ENCODE measurements at places on chromosomes 3 and 15.
A peak's percentile ranks its signal among the peaks of the same experiment; 100 is the strongest.

GRCh38 chr15:75590239-75590638, 11.1 kb upstream of the PTPN9 start:
- H3K4me1 ChIP-seq: no peaks in the 10 kb centered on the region
- no peak overlapping the region for H3K27ac ChIP-seq
- no peaks in the 10 kb centered on the region for H3K27me3 ChIP-seq
- DNase-seq: no peak

DNA sequence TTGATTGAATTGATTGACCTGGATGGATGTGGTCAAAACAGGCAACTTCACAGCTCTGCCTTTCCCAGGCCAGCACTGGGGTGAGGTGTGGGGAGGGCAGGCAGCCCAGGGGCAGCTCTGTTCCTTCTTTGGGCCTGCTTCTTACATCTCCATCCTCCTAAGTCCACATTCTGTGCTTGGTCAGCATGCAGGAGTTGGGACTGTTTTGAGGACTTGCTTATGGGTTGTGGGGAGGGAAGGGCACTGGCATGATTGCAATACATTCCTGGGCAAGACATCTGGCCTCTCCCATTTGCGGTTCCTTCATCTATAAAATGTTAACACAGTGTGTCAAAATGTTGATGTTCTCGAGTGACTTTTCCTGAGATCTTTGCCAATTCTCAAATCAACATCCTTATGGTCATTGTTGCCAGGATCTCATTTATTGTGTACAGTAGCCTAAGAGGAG, 84.1 kb downstream of the ST6GAL1 start:
- H3K27me3 ChIP-seq: no peaks in the 10 kb centered on the region
- H3K27ac ChIP-seq: no peak overlapping the region
- H3K36me3 ChIP-seq: no peaks in the 10 kb centered on the region
- no peak overlapping the region for H3K4me3 ChIP-seq
- peaks cover 59% of the 10 kb centered on the region for H3K4me1 ChIP-seq
- peak; percentile 90 for DNase-seq

- no peaks in the 10 kb centered on the region for H3K4me1 ChIP-seq
- H3K36me3 ChIP-seq: no peaks in the 10 kb centered on the region
- no peak overlapping the region for H3K27ac ChIP-seq
- H3K27me3 ChIP-seq: no peaks in the 10 kb centered on the region
These were observed 26.4 kb downstream of the PRKCD start for GRCh38 chr3:53187430-53187829.

DNA sequence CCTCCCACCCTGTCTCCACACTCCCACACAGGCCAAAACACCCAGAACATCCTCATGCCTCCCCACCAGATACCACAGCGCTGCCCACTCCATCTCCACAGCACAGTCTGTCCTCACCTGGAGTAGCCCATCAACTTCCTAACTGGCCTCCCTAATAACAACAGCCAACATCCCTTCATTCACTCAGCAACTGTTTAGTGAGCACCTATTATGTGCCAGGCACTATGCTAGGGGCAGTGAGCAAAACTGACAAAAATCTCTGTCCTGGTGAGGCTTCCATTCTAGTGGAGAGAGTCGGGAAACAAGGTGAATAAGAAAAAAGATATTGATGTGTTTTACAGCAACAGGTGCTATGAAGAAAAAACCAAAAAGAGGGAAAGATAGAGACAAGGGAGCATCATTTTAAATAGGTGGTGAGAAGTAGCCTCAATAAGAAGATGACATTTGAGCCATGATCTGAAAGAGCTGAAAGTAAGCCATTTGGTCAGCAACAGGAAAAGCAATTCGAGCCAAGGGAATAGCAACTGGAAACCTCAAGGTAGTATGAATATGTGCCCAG, 523.9 kb downstream of the SHQ1 start:
- H3K27me3 ChIP-seq: peaks cover 21% of the 10 kb centered on the region
- no peaks in the 10 kb centered on the region for H3K36me3 ChIP-seq
- H3K27ac ChIP-seq: no peak overlapping the region
- no peak overlapping the region for H3K4me3 ChIP-seq
- DNase-seq: no peak
- no peaks in the 10 kb centered on the region for H3K4me1 ChIP-seq

- H3K4me1 ChIP-seq: no peaks in the 10 kb centered on the region
- H3K36me3 ChIP-seq: no peaks in the 10 kb centered on the region
- H3K27ac ChIP-seq: no peak overlapping the region
- H3K4me3 ChIP-seq: no peak overlapping the region
- H3K27me3 ChIP-seq: peaks cover 4% of the 10 kb centered on the region
- no peak for DNase-seq
These were observed 15.3 kb upstream of the DIS3L start for GRCh38 chr15:66278056-66278455.

- H3K4me3 ChIP-seq: no peak overlapping the region
- no peaks in the 10 kb centered on the region for H3K36me3 ChIP-seq
- H3K27me3 ChIP-seq: no peaks in the 10 kb centered on the region
- no peak overlapping the region for H3K27ac ChIP-seq
- DNase-seq: no peak
- H3K4me1 ChIP-seq: no peaks in the 10 kb centered on the region
These were observed 37.3 kb downstream of the NMNAT3 start for GRCh38 chr3:139640456-139640855.

DNA sequence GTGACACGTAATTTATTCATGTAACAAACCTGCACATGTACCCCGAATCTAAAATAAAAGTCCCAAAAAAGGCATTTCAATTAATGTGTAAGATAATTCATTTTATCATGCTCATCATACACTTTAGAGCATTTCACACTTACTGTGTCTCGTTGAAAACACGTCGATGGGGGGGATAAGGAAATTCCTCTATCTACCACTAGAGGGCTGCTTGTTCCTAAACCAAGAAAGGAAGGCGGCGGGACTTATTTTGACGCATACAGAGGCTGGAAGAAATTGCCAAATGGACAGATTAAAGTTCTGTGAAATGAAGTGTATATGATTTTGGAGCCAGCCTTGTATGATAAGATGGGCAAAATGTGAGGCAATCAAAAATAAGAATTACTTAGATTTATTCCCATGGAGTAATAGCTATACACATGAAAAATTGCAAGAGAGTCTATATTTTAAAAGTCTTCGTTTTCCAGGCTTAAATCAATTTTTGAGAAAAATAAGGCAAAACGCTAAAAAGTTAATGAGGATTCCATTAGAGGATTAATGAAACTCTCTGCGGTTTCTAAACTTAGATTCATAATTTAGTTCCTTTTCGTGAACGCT, 346.8 kb downstream of the CNTN3 start:
- no peaks in the 10 kb centered on the region for H3K36me3 ChIP-seq
- no peak overlapping the region for H3K4me3 ChIP-seq
- peak; percentile 7 for DNase-seq
- H3K27ac ChIP-seq: no peak overlapping the region
- H3K4me1 ChIP-seq: no peaks in the 10 kb centered on the region
- H3K27me3 ChIP-seq: no peaks in the 10 kb centered on the region

DNA sequence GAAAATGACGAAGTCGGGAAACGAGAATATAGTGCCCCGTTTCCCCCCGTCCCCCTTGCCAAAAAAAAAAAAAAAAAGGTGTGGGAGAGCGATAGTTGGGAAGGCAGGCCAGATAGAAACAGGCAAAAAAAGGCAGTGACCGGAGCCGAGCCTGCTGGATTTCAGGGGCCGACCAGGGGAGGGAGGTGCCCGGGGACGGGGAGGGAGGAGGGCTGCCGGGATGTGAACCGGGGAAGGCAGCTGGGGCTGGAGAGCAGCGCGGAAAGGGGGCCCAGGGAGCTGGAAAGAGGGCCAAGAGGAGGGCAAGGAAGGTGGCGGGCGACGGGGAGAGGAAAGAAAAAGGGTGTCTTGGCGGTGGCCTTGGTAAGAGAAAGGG, 837 bp downstream of the LRRN1 start:
- no peak overlapping the region for H3K4me3 ChIP-seq
- no peak overlapping the region for H3K27ac ChIP-seq
- no peaks in the 10 kb centered on the region for H3K4me1 ChIP-seq
- H3K36me3 ChIP-seq: no peaks in the 10 kb centered on the region

- DNase-seq: no peak
- no peaks in the 10 kb centered on the region for H3K4me1 ChIP-seq
- no peak overlapping the region for H3K4me3 ChIP-seq
These were observed 20.5 kb upstream of the ACTC1 start for GRCh38 chr15:34815836-34816235.

GRCh38 chr3:32952369-32953077, 1.1 kb downstream of the CCR4 start:
- no peak overlapping the region for H3K4me3 ChIP-seq
- H3K36me3 ChIP-seq: no peaks in the 10 kb centered on the region
- no peaks in the 10 kb centered on the region for H3K27me3 ChIP-seq
- no peak overlapping the region for H3K27ac ChIP-seq

GRCh38 chr3:167887096-167887495, 151.6 kb downstream of the SERPINI1 start:
- no peaks in the 10 kb centered on the region for H3K36me3 ChIP-seq
- no peak overlapping the region for H3K4me3 ChIP-seq
- H3K27ac ChIP-seq: no peak overlapping the region
- DNase-seq: no peak
- H3K4me1 ChIP-seq: no peaks in the 10 kb centered on the region
- H3K27me3 ChIP-seq: peaks cover 3% of the 10 kb centered on the region

- H3K4me1 ChIP-seq: no peaks in the 10 kb centered on the region
- no peak overlapping the region for H3K4me3 ChIP-seq
- no peak overlapping the region for H3K27ac ChIP-seq
- no peaks in the 10 kb centered on the region for H3K36me3 ChIP-seq
- DNase-seq: no peak
These were observed 16.0 kb downstream of the SIAH2 start for GRCh38 chr3:150746791-150747590.

DNA sequence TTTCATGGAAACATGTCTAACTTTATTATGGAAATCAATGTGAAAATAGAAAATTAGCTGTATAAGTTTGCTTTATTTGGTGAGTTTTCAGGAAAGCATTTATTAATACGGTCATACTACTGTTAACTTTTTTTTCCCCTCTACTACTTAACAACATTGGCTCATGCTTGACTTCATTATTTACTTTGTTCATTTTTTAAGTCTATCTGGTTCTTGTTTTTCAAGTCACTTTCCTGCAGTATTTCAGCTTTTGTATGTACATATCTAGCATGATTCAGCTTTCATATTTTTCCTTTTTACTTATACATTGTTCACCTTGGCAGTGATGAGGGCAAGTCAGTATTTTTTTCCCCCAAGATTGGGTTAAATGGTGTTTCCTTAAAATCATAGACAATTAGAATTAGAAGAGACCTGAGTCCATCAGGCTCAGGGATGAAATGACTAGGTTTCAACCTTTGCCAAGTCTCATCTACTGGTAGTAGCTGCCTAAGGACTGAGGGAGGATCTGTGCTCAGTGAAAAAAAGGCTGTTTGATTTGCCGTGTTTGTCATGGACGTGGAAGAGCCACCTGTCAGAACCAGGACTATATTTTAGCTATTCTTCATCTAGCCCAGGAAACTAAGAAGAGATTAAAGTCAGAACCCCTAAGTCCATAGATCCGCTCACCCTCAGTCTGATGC, 15.4 kb downstream of the TMOD3 start:
- peak overlapping the region; percentile 93 for H3K27ac ChIP-seq
- H3K36me3 ChIP-seq: no peaks in the 10 kb centered on the region
- no peak overlapping the region for H3K4me3 ChIP-seq

GRCh38 chr15:100728371-100729201, 126.2 kb downstream of the ASB7 start:
- no peaks in the 10 kb centered on the region for H3K36me3 ChIP-seq
- H3K4me3 ChIP-seq: no peak overlapping the region
- no peaks in the 10 kb centered on the region for H3K4me1 ChIP-seq
- H3K27me3 ChIP-seq: no peaks in the 10 kb centered on the region
- no peak for DNase-seq

DNA sequence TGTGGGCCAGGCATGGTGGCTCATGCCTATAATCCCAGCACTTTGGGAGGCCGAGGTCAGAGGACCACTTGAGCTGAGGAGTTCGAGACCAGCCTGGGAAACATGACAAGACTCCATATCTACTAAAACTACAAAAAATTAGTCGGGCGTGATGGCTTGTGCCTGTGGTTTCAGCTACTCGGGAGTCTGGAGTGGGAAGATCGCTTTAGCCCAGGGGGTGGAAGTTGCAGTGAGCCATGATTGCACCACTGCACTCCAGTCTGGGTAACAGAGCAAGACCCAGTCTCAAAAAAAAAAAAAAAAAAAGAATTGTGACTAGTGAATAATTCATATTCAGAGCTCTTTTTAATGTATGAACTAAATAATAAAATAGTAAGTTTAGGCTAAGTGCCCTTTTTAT, 87.8 kb upstream of the TSEN2 start:
- peaks cover 2% of the 10 kb centered on the region for H3K27me3 ChIP-seq
- no peak for DNase-seq
- no peak overlapping the region for H3K27ac ChIP-seq
- peaks cover 12% of the 10 kb centered on the region for H3K4me1 ChIP-seq

DNA sequence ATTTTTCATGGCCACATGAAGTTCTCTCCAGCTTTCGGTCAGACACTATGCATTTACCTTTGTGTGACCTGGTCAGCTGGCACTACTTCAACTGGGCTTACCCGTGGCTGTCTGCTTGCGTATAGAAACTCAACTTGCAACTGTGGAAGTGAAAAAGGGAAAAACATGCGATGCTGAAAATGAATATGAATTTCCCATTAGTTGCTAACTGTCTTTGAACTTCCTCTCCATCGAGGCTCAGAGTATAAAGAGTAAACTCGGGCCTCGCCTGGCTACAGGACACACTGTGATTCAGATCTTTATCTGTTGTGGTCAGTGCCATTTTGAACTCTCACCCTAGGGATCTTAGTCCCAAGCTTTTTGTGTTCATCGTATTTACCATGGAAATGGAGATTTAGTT, 26.8 kb downstream of the NFKBIZ start:
- no peak for DNase-seq
- H3K36me3 ChIP-seq: no peaks in the 10 kb centered on the region
- no peaks in the 10 kb centered on the region for H3K27me3 ChIP-seq

GRCh38 chr3:117427081-117427480, 717.5 kb downstream of the TUSC7 start:
- H3K36me3 ChIP-seq: no peaks in the 10 kb centered on the region
- no peak overlapping the region for H3K27ac ChIP-seq
- H3K27me3 ChIP-seq: no peaks in the 10 kb centered on the region
- DNase-seq: no peak

- DNase-seq: peak; percentile 44
- peak overlapping the region; percentile 85 for H3K27ac ChIP-seq
- H3K4me1 ChIP-seq: peaks cover 78% of the 10 kb centered on the region
- no peaks in the 10 kb centered on the region for H3K27me3 ChIP-seq
- H3K36me3 ChIP-seq: no peaks in the 10 kb centered on the region
These were observed 9.5 kb upstream of the NR2F2 start for GRCh38 chr15:96320703-96321638.

GRCh38 chr3:169390271-169390670, 273.2 kb downstream of the MECOM start:
- H3K27me3 ChIP-seq: no peaks in the 10 kb centered on the region
- H3K4me3 ChIP-seq: no peak overlapping the region
- H3K36me3 ChIP-seq: no peaks in the 10 kb centered on the region
- H3K4me1 ChIP-seq: peaks cover 45% of the 10 kb centered on the region
- DNase-seq: peak; percentile 80

DNA sequence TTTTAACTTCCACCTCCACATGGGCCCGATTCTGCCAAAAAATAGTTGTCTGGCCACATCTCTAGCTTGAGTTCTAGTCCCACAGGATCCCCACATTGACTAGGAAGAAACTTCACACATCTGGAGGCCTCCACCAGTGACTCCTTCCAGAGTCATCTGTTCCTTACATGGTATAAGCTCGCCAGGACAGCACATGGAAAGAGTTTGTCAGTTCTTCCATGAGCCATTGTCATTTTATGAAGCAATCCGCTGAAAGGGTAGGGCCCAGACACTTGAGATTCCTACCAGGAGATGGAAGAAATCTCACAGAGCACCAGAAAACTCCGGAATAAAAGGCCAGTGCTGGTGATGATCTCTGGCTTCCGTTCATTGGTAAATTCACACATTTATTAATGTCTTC, 350.5 kb upstream of the ICE2 start:
- no peaks in the 10 kb centered on the region for H3K36me3 ChIP-seq
- no peak overlapping the region for H3K27ac ChIP-seq
- DNase-seq: no peak
- H3K4me3 ChIP-seq: no peak overlapping the region
- no peaks in the 10 kb centered on the region for H3K4me1 ChIP-seq

All from endothelial cell of umbilical vein (primary cell).